Lower lobe of right lung (tissue), 2 donors: ENCODE measurements at places on chromosomes 13 and 19. TPM values are rescaled to one million over a fixed set of nuclear protein-coding genes. Genes with fewer than 3 reads are reported as not detected.

The ZIC2 gene
- not detected for total RNA-seq

- peaks cover 20% of the 10 kb centered on the region for H3K4me1 ChIP-seq
- no peak overlapping the region for H3K27ac ChIP-seq
- peak overlapping the region; percentile 3 for H3K4me3 ChIP-seq
These were observed 12.9 kb downstream of the LMTK3 start for GRCh38 chr19:48498595-48499311.

DNA sequence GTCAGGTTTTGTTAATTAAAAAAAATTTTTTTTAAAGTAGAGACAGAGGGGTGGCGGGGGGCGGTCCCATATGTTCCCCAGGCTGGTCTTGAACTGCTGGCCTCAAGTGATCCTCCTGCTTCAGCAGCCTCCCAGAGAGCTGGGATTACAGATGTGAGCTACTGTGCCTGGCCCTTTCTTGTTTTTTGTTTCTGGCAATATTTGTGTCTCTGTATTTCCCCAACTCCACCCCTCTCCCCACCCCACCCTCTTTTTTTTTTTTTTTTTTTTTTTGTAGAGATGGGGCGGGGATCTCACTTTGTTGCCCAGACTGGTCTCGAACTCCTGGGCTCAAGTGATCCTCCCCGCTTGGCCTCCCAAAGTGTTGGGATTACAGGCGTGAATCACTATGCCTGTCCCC is 600 bp upstream of the CAPN12 start:
- no peaks in the 10 kb centered on the region for H3K27me3 ChIP-seq
- H3K4me1 ChIP-seq, result no peaks in the 10 kb centered on the region
- DNase-seq, result peak; percentile 14
- no peaks in the 10 kb centered on the region for H3K36me3 ChIP-seq
- no peak overlapping the region for H3K27ac ChIP-seq

- H3K27me3 ChIP-seq, result peaks cover 44% of the 10 kb centered on the region
- no peaks in the 10 kb centered on the region for H3K36me3 ChIP-seq
- H3K4me1 ChIP-seq, result no peaks in the 10 kb centered on the region
- H3K27ac ChIP-seq, result no peak overlapping the region
- H3K4me3 ChIP-seq, result no peak overlapping the region
These were observed 10.4 kb downstream of the GJB2 start for GRCh38 chr13:20182231-20182846.
